ENCODE measurements at places on chromosomes 16 and 17.

DNA sequence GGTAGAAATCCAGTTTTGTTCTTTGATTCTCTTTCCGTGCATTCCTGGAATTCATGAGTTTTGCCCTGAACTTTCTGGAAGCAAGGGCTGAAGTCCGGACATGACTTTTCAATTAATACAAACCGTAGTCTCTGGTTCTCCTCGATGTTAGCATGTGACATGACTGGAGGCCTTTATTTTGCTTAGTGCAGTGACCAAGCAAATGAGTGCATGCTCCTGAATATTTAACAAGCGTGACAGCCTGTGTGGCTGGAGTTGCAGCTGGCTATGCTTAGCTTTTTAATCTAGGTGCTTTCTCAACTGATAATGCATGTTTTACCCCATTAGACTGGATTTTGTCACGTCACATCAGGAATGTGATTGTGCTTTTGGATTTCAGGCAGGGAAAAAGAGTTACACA, 302.1 kb downstream of the MAP2K6 start:
- DNase-seq = no peak

DNA sequence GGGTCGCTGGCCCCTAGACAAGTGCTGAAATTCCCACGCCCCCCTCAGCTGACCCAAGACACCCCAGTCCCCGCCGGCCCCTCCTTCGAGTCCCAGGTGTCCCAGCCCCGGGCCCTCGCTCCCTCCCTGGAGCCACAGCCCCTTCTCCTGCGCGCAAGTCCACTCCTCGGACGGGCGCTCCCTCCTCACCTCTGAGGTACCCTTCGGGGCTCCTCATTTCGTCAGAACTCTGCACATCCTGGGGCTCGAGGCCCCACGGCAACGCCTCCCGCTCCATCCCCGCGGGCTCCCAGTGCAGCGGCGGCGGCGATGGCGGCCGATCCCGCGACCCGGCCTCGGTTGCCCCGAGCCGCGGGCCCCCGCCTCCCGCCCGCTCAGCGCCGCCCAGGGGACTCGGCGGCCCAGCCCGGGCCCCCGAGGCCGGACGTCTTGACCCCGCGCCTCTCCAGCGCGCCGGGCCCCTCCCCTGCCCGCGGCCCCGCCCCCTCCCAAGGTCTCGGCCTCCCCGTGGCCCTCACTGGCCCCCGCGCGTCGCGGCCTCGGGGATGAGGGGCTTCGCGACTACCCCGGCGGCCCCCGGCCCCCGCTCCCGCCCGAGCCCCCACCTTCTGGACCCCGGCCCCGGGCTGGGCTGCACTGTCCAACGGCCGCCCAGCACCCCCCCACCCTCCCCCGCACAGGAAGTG, at the start of gene ZNF768:
Gene ZNF768 (minus strand): TSS at position 430 of the 686 bp plus-strand sequence. CDS start 153 bp downstream, at position 277.
- DNase-seq = peak; percentile 73

DNA sequence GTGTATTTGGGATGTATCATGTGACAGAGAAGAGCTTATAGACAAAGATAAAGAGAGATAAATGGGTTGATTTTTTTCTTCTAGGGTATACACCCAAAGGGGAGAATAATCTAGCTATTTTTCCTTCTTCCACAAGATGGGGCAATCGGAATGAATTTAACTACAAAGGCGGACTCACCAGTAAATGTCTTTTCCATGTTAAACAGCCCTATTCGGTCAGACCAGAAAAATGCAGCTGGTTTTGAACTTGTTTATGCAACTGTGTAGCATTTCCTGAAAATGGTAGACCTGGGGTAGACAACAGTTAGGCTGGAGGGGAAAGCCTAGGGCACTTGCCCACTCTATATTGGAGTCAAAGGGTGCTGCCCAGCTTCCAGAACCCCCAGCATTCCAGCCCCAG, 477.1 kb downstream of the TOX3 start:
- no peak for DNase-seq

DNA sequence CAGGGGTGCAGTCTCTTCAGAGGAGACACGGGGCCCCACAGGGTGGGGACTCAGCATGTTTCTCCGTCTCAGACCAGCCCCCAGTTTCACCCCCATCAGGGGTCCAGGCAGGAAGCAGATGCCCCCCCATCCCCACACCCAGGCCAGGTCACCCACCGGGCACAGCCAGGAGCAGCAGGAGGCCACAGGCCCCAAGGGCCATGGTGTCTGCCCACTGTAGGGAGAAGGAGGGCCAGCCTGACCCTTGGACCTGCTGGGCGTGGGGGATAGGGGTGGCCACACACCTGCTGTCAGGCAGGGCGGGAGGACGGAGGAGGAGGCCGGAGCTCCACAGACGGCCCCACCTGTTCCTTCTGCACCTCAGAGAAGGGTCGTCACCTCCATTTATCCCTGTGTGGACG, at the start of gene TPSG1:
Gene TPSG1 (minus strand): TSS at position 218 of the 401 bp plus-strand sequence. CDS start 16 bp downstream, at position 202.
- no peak for DNase-seq

GRCh38 chr16:19559242-19559910, 3.9 kb downstream of the VPS35L start:
- DNase-seq = peak; percentile 61

DNA sequence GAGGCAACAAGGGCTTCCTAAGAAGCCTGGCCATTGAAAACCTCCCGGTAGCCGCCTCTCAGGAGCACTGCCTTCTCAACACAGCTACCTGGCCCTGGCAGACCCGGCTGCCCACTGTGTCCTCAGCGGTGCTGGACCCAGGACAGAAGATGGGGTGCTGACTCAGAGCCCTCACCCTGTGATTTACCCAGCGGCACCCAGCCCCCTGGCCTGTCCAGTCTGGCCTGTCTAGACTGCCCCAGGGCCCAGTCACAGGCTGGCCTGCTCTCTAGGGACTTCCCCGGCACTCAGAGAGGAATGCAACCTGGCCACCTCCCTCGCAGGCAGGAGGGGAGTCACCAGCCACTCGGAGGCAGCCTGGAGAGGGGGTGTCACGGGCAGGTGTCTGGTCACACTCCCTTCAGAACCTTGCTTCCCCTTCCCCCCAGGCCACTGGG, 20.1 kb downstream of the PIEZO1 start:
- no peak for DNase-seq

GRCh38 chr17:78526231-78527025, 50.8 kb downstream of the DNAH17 start:
- no peak for DNase-seq

DNA sequence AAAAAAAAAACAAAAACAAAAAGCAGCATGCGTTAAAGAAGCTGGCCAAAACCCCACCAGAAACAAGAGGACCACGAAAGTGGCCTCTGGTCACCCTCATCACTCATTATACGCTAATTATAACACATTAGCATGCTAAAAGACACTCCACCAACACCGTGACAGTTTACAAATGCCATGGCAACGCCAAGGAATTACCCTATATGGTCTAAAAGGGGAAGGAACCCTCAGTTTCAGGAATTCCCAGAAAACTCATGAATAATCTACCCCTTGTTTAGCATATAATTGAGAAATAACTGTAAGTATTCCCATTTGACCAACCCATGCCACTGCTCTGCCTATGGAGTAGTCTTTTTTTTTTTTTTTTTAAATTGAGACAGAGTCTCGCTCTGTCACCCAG, 77.6 kb downstream of the EMP2 start:
- DNase-seq = no peak

DNA sequence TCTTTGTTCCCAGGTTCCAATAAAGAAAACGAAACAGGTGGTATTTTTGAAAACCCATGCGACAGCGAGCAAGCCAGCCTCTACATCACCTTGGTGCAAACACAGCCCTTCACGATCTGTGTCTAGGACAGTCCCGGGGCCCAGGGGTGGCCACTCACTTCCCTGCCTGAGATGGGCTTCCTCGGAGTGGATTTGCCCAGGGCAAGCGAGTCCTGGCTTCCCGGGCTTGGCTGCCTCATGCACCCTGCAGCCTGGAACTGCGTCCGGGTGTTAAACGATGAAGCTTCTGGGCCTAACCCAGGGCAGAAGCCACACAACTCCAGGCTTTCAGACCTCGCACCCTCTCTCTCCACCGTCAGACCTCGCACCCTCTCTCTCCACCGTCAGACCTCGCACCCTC, 66.0 kb downstream of the RPH3AL start:
- no peak for DNase-seq

GRCh38 chr16:67560827-67561342, 1.4 kb upstream of the CTCF start:
- no peak for DNase-seq

GRCh38 chr16:1331712-1332617, 1.5 kb upstream of the BAIAP3 start:
- DNase-seq = no peak

DNA sequence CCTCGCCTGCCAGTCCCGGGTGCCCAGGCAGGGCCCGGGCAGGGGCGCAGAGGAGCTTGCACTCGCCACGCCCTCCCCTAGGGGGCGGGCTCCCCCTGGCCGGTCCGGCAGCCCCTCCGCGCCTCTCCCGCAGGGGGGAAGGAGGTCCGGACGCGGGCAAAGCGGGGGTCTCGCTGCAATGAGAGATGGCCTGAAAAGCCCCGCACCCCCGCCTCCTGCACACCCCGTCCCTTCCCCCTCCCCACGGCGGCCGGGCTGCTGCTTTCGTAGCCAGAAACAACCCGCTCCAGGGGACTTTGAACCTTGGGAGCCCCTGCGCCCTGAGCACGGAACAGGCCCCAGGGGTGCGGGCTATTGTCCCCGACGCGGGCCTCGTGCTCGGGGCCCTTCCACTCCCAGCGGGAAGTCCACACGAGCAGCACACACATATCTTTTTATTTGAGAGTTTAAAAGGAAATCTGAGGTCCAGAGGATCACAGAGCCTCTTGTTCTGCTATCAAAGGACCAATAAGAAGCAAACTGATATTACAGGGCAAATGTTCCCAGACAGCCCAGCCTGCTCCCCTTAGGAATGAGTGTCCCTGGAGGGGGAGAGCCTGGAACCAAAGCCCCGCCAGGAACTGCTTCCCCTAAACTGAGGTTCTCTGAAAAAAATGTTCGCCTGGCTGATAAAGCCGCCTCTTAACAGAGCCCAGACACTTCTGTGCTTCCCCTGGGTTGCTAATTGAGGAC, 5.8 kb upstream of the CBX4 start:
- peak; percentile 80 for DNase-seq

- no peak for DNase-seq
Measured at GRCh38 chr17:8859027-8859803, 8.3 kb downstream of the PIK3R6 start.

GRCh38 chr17:55238179-55238930, 26.4 kb upstream of the HLF start:
- DNase-seq = peak; percentile 92

- no peak for DNase-seq
Measured at GRCh38 chr16:57148481-57148880, 37.4 kb downstream of the PSME3IP1 start.

DNA sequence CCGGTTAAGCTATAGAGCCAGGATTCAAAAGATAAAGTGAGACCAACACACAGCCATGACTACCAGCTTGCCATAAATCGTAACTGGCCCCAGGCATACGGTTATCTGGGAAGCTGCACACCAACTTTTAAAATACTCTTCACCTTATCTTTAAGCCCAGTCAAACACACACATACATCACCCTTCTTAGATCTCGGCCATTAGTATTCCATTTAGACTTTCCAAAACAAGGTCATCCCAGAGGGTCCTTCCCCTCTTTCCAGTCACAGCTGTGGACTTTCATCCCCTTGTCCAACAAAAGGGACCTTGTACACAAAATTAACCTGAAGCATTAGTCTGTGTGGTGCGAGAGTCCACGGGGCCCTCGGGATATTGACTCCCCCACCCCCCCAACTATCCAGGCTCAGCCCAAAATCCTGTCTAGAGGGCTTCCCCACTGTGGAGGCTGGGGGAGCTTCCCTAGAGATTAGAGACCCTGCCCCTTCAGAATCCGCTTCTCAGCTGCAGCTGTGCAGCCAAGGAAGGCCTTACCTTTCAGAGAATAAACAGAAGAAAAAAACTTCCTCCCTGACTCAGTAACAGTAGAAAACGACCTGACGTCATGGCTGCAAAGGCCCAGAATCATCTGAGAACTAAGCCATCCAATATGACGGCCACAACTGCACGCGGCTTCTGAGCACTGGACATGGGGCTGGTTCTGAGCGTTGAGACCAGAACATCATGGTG, 9.9 kb downstream of the ZFHX3 start:
- DNase-seq = no peak

- no peak for DNase-seq
Measured at GRCh38 chr16:51757124-51757470, 606.0 kb upstream of the SALL1 start.

- no peak for DNase-seq
Measured at GRCh38 chr17:47099451-47099986, 89.6 kb downstream of the CDC27 start.

DNA sequence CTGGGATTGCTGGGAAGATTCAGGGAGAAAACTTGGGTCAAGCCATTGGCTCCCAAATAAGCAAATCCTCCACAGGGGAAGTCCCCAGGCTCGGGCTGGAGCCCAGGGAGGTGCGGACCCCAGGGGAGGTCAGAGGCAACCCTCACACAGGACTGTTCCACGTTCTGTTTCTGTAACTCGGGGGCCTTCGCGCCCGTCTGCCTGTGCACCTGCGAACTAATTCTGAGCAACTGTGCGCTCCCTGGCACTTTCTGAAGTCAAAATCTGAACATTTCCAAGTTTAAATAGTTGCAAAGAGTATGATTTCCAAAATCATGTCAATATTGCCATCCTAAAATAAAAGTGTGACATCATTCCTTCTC, 16.8 kb downstream of the TIMM22 start:
- DNase-seq = no peak

DNA sequence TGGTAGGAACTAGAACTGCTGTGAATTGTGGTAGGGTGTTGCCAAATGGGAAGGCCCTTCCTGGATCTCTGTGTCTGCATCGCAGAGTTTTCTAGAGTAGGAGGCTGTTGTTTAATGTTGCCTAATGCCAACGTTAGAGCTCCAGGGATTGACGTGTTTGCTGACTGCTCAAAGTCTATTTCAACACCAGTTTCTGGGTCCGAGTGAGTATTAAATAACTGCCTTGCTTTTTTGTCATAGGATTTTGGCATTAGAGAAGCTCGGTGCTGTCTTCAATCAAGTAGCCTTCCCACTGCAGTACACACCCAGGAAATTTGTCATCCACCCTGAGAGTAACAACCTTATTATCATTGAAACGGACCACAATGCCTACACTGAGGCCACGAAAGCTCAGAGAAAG, 40.0 kb downstream of the SF3B3 start:
- no peak for DNase-seq

DNA sequence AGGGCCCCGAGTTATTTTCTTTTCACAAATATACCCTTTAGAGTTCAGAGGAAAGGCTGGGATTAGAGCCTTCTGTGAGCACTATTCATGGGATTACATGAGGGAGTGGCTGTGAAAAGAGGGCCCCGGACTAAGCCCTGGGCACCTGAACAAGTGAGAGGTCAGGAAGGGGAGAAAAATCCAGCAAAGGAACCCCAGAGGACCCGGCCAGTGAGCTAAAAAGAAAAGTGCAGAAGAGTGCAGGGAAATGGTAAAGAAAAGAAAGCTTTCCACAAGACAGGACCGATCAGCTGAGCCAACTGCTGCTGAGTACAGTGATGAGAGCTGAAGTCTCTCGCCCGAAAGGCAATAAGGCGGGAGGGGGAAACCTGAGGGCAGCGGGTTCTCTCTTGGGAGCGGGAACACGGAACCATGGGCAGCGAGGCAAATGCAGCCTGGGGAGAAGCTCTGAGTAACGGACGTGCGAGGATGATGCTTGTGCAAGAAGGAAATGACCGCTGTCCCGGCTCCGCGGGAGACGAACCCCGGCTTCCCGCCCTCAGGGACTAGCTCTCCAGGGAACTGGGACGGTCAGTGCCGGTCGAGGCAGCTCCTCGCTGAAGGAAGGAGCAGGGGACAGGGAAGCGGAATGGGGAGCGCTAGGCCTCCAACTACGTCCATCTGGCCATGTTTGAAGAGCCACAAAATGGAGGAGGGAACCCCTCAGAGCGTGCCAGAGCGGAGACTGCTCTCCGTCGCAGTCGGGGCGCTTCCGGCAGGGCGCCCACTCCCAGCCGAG, 665 bp upstream of the ALDH3A2 start:
- DNase-seq = no peak
